Activated T-helper 17 cell treated with anti-CD3 and anti-CD28 coated beads, Interleukin-2, amount 50 U/mL, for 72 hours (primary cell): ENCODE measurements at places on chromosomes 3 and 15. TPM values are rescaled to one million over a fixed set of nuclear protein-coding genes. Genes with fewer than 3 reads are reported as not detected.

The SH2D7 gene
- not detected for total RNA-seq

- peak; percentile 67 for ATAC-seq
These were observed 1.1 kb downstream of the TKT start for GRCh38 chr3:53254509-53255422.

GRCh38 chr3:53616321-53616720, 121.9 kb downstream of the CACNA1D start:
- ATAC-seq = no peak

The TGM4 gene
- total RNA-seq = not detected
